ENCODE measurements at places on chromosomes 3 and 15.

DNA sequence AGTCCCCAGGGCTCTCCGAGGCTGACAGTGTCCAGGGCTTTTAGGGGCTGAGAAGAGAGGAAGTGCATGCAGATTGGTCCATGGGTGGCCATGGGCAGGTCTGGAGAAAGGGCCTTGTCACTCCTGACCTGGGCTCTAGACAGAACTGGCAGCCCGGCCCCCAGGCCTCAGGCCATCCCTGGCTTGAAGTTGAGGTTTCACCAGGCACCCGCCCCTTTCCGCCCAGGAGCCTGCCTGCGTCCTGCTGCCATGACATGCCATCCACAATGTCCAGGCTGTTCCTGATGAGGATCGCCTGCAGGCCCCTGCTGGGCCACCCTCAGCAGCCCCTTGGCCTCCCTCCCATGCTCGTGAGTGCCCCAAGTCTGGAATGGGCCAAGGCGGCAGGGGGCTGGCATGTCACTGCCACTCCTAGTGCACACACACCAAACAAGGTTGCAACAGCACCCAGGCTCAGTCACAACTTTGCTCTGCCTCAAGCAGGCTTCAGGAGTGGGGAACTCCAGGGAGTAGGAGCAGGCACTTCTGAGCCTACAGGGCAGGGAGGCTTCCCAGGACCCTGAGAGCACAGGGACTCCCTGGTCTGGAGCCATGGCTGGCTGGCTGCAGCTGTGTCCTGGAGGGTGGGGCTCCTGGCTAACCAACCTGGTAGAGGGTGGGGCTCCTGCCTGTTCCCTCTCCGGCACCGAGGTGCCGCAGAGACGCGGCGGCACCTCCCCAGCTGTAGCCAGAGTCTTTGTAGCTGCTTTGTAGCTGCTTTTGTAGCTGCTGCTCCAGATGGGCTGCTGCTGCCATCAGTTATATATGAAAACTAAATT lies 1457.1 kb upstream of the GBE1 start:
- no peak for DNase-seq

GRCh38 chr3:11476735-11477144 lies 167.0 kb downstream of the VGLL4 start:
- no peak for DNase-seq

DNA sequence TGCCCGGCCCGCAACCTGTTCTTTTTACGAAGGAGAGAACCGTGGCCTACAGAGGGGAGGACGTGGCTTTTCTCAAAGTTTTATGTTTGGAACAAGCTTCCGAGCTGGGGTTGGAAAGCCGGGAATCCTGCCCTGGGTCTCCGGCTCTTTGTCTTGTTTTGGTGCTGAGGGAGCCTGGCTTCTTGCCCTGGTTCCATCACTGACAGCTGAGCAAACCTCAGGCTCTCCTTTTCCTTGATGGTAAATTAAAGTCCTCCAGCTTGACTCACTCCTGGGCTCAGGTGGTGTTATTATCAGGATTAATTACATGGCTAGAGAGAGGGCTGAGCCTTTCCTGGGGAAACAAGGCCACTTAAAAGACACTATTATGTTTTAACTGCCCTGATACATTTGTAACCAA lies 289.5 kb upstream of the RGMA start:
- DNase-seq, result no peak

DNA sequence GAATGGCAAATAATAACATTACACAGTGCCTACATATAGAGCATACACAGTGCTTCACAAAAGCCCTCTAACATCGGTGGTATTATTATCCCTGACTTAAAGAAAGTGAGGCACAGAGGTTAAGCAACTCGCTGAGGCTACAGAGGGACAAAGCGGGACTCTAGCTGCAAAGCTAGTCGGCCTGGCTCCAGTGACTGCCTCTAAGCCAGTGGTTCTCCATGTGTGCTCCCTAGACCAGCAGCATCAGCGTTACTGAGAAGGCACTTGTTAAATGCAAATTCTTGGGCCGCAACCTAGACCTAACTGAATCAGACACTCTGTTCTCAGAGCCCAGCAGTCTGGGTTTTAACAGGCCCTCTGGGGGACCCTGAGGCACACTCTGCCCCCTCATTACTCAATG lies 33.1 kb upstream of the LIPC start:
- no peak for DNase-seq

- no peak for DNase-seq
These were observed 966.9 kb upstream of the NR2F2 start for GRCh38 chr15:95363646-95364045.

DNA sequence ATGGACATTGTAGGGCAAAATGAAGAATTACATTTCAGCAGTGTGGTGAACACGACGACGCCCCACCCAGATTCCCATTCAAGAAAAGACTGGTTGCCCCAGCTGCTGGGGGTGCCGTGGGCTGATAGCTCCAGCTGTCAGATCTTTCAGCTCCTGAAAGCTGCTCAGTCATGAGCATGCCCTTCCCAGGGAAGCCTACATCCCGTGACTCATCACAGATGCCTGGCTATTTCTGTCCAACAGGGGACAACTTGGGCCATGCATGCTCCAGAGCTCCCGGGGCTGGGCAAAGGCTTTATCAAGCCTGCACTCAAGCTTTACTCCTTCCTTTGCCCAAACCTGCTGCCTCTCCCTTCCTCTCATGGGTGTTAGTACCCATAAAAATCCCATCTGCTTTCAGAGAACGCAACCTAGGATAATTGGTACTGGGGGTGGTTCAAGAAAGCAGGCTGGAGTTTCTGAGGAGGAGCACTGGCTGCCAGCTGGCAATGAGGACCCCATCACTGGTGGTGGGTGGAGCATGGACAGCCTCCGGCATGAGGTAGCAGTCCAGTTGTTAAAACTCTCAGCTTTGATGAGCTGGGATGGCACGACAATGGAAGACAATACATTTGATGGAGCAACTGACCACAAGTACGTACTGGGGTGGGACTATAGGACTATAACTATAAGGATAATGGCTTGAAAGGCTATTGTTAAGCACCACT lies 16.4 kb upstream of the ST8SIA2 start:
- DNase-seq, result no peak

- no peak for DNase-seq
These were observed 43.5 kb downstream of the CACNA2D3 start for GRCh38 chr3:54165865-54166264.

- no peak for DNase-seq
These were observed 27.3 kb downstream of the LARP6 start for GRCh38 chr15:70826634-70827033.

DNA sequence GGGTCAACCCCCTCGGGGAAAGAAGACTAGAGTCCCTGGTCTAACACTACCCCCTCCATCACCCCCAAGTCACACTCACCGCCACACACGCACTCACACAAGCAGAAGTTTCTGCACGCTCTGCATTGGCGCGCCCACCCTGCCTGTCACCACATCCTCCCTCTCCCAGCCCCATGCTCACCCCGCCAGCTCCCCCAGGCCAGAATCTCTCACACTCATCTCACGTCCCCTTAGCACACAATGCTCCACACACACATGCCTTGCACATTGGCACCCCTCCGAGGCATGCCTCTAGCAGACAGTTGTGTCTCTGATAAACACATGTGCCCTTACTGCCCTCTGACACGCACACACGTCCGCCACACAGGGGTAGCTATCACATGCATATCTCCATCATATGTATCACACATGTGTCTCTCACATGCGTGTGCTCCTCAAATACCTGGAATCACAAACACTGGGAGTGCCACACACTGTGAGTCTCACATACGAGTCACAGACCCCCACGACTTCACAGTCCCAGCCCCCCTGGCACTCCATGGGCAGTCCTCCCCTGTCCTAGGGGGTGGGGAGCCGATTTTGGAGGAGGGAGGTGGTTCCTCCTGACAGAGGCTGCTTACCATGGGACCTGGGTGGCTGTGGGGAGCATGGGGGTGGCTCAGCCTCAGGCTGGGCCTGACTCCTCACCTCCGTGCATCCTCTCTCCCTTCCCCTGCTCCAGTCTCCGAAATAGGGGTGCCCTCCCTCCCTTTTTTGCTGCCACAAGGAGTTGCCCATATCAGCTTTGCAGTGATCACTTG lies 898 bp downstream of the FBLN2 start:
- peak; percentile 29 for DNase-seq

DNA sequence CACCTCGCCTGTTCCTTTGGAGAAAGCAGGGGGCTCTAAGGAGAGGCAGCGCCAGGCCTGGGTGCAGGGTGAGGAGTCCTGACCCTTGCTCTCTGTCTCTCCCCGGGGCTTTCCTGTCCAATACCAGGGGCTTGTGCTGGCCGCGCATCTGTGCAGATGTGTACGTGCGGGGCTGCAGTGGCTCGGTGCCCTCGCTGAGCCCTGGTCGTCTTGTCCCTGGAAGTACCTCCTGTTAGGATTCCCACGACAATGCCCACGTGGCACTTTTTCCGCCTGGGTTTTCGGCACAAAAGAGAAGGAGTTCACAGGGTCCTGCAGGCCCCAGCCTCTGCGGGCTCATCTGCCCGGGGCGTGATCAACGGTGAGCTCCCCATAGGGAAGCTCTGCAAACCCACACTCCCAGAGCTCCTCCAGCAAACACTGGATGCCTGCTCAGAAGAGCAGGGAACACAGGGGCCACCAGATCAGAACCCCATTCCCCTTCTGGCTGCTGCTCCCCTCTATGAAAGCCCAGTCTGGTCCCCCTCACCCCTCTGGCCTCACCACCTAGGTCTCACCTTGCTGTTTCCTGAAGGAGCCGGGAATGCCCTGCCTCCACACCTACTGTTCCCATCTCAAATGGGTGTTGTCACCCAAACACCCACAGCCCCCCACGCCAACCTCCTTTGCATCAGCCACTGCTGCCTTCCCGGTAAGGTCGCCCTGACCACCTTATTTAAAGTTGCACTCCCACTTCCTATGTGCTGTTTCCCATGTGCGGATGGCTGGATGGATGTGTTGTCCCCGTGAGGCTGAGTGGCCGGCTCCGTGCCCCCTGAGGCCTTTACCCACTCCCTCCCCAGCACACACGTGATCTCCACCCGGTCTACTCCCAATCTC lies 62.6 kb upstream of the PRR20G start:
- no peak for DNase-seq

DNA sequence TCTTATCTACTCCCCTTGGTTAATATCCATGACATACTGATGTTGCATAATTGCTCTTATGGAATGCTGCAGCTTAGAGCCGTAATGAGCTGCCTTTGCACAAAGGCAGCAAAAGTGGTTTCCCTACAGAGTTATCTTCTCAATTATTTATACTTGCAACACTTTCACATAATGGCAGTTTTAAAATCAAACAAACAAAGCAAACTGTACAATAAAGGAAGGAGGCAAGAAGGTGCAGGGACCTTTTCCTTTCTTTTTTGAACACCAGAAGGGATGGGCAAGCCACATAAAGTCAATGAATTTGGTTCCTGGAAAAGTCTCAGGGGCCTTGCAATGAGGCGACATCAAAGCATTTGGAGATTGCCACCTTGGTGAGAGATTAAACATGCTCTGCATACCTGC lies 188.0 kb downstream of the MEIS2 start:
- DNase-seq, result no peak

GRCh38 chr3:132593241-132593946 lies 3.7 kb upstream of the ACKR4 start:
- DNase-seq, result no peak

GRCh38 chr3:152054315-152054714 lies 180.9 kb downstream of the SUCNR1 start:
- DNase-seq, result no peak

- peak; percentile 73 for DNase-seq
These were observed 29.5 kb downstream of the CCDC12 start for GRCh38 chr3:46946856-46947545.

- DNase-seq, result no peak
These were observed 519.6 kb downstream of the NTRK3 start for GRCh38 chr15:87736891-87737389.

- no peak for DNase-seq
These were observed 244.0 kb upstream of the TBC1D5 start for GRCh38 chr3:17986348-17986816.

DNA sequence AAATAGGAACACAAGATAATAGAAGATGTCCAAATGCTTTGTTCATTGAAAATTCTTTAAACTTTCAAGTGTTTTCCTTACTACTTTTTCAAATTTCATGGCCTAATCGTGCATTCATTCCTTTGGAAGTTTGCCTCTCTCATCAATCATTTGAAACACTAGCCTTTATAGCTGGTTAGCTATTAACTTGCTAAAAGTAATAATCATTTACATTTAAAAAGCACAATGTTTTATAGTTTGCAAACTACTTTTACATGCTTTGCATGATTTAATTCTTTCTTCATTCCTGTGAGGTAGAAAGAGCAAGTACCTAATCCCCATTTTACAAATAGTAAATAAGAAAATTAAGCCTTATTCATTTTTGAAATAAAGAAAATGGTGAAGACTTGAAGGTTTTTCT lies 137.4 kb upstream of the SLC7A14 start:
- no peak for DNase-seq

GRCh38 chr3:161342629-161343028 lies 28.7 kb downstream of the SPTSSB start:
- no peak for DNase-seq

- no peak for DNase-seq
These were observed 69.1 kb downstream of the HERC2 start for GRCh38 chr15:28252831-28253230.

DNA sequence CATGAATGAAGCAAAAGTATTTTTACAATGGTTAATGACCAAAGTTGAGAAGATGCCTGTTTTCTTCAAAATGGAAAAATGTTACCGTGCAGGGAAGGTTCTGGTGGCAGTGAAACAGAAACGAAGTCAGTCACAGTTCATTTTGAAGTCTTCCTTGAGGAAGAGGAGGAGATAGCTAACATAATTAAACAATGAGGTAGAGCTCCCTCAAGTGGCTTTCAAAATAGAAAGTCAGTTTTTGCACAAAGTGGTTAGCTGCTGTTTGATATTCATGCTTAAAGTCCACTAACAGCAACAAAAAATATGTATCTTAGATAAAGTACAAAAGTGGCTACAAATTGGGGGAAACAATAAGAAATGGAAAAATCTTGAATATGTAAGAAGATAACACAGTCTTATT lies 87.3 kb downstream of the TFG start:
- DNase-seq, result no peak

GRCh38 chr3:32176989-32177701 lies 61.3 kb upstream of the CMTM8 start:
- peak; percentile 65 for DNase-seq

GRCh38 chr15:101635944-101636727 lies 16.0 kb downstream of the TM2D3 start:
- DNase-seq, result no peak

GRCh38 chr15:82647835-82648256 lies 683 bp upstream of the CPEB1 start:
- peak; percentile 67 for DNase-seq

- DNase-seq, result no peak
These were observed 219.7 kb downstream of the MBNL1 start for GRCh38 chr3:152488449-152488848.

- no peak for DNase-seq
These were observed 38.5 kb downstream of the ARPP21 start for GRCh38 chr3:35677797-35678196.

GRCh38 chr3:173007079-173007723 lies 133.8 kb downstream of the SPATA16 start:
- DNase-seq, result no peak

- no peak for DNase-seq
These were observed 51.6 kb upstream of the ACKR4 start for GRCh38 chr3:132545471-132545870.

GRCh38 chr3:185778821-185779220 lies 46.0 kb downstream of the IGF2BP2 start:
- no peak for DNase-seq

All from stimulated activated naive CD8-positive, alpha-beta T cell treated with anti-CD3 and anti-CD28 coated beads, Interleukin-15, Interleukin-2, amounts not matched to agents 100 U/mL and 50 U/mL, for 24 hours (primary cell).